ENCODE measurements at places on chromosomes 3 and 15. TPM values are rescaled to one million over a fixed set of nuclear protein-coding genes. Genes with fewer than 3 reads are reported as not detected.

DNA sequence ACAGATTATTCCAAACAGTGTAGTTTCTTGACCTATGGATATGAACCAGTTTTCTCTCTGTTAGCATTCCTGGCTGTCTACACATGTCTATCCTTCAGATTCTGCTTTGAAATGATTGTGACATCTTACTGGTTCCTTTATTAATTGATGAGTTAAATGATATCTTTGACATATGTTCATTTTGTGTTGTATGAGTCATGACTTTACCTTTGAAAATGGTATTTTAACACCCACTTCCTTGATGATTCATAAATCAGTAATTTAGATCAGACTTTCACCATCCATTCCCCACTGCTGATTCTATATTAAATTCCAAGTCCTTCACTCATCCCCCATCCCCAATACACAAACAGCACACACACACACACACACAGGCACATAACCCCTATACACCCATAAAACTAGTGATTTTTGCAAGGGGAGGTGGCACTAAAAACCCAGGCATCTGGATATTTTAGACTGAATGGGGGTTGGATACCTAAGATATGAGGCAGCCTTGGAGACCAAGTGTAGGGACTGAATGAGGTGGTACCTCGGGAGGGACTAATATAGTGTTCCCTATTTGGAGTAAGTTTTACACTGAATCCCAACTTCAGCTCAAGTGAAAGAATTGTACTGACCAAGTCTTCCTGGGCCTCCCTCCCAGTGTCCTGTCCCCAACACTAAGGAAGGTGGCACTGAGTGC lies 9.7 kb downstream of the CCK start:
- peak; percentile 94 for DNase-seq

DNA sequence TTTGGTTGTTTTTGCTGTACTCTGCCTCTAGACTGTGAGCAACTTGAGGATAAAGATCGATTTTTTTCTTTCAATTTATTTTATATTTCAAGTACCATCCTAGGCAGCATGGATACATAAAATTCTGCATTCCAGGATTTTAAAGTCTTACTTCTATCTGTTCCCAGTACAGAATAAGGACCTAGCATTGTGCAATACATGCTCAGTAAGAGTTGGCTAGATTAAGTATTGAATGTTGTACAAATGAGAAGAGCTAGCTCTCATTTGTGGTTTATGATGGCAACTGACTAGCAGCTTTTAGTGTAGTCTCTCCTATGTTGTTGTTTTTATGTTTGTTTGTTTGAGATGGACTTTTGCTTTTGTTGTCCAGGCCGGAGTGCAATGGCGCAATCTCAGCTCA lies 222.7 kb downstream of the TP63 start:
- no peak for DNase-seq

GRCh38 chr3:155481089-155481488 lies 187.6 kb upstream of the STRIT1 start:
- DNase-seq, result no peak

The SNURF gene
- 13.1 TPM for total RNA-seq

GRCh38 chr3:194664857-194665256 lies 7.1 kb downstream of the LSG1 start:
- DNase-seq, result peak; percentile 22

The HTR3D gene
- not detected for total RNA-seq

The PLIN1 gene
- total RNA-seq, result 1.0 TPM

The IGDCC3 gene
- not detected for total RNA-seq

- DNase-seq, result peak; percentile 49
These were observed 778.5 kb downstream of the NTRK3 start for GRCh38 chr15:87477737-87478686.

GRCh38 chr3:153130312-153130977 lies 31.6 kb upstream of the RAP2B start:
- DNase-seq, result peak; percentile 77

- DNase-seq, result no peak
These were observed 51.3 kb downstream of the LRIG1 start for GRCh38 chr3:66449411-66449974.

The AGTR1 gene
- total RNA-seq, result 0.15 TPM

DNA sequence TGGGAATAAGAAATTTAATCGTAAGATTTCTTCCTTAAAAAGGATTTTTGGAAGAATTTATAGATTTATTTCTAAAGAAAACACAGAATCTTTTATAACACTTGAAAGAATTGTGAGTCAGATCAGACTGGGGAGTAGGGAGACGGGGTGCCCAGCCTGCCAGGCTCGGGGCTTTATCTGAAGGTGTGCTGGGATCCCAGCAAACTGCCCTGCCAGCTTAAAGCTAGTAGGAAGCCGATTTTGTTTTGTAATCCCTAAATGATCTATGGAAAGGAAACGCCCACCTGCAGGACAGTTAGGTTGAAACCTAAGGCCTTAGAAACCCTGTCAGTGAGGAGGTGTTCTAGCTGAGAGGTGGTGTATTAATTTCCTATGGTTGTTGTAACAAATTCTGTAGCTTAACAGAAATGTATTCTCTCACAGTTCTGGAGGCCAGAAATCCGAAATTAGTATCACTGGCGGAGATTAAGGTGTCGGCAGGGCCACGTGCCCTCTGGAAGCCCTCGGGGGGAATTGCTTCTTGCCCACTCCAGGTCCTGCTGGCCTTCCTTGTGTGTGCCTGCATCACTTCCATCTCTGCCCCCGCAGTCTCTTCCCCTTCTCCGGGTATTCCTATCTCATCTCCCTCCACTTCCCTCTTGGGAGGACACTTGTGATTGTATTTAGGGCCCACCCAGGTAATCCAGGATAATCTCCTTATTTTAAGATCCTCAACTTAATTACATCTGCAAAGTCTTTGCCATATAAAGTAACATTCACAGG lies 19.3 kb upstream of the RAB6B start:
- no peak for DNase-seq

The AGBL1 gene
- total RNA-seq, result not detected

The TRH gene
- total RNA-seq, result not detected

- DNase-seq, result peak; percentile 90
These were observed 89.9 kb upstream of the FLNB start for GRCh38 chr3:57918123-57918837.

GRCh38 chr3:50572801-50573371 lies 3.6 kb downstream of the HEMK1 start:
- DNase-seq, result no peak

The FOXL2 gene
- total RNA-seq, result not detected

- no peak for DNase-seq
These were observed 161.9 kb upstream of the RGMA start for GRCh38 chr15:93250950-93251349.

DNA sequence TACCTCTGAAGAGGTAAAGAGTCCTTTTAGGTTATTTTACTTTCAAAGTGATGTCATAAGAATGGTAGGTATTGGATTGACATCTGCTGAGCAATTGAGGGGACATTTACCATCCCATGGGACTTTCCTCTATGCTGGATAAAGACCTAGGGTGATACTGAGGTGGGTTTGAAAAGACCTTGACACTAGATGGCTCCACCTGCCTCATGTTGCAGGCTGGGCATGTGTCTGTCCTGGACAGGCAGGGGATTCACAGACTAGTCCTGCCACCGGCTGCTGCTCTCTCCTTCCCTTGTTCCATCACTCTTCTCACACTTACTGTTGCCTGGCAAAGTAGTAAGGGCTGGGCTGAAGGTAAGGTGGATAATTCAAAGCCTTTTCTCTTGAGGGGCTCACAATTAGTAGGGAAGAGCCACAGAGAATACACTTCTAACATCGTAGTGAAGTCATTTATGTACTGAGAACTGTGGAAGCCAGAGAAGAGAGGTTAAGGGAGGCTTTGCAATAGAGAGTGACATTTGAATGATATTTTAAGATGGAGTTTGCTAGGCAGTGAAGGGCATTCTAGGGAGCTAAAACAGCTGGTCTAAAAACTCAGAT lies 27.7 kb downstream of the TRAK1 start:
- peak; percentile 85 for DNase-seq

The NOX5 gene
- 339 TPM for total RNA-seq

The GOLGA6B gene
- 0.11 TPM for total RNA-seq

DNA sequence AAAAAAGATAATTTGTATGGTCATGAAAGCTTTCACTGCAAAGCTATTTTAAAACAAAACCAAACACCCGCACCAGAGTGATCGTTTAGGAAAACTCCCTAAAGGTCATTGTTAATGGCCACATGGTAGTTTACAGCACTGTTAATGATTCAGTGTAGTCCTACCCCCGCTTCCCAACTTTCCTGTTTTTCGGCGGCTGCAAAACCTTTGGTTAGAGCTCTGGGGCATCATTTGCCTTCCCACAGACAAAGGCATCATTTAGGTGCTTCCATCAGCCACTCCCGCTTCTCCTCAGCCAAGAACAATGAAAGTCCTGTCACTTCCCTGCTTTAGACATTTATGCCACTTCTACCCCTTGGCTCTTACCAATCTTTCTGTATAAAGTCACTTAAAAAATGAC lies 10.6 kb downstream of the MELTF start:
- no peak for DNase-seq

- DNase-seq, result no peak
These were observed 19.7 kb downstream of the MGLL start for GRCh38 chr3:127802606-127803005.

DNA sequence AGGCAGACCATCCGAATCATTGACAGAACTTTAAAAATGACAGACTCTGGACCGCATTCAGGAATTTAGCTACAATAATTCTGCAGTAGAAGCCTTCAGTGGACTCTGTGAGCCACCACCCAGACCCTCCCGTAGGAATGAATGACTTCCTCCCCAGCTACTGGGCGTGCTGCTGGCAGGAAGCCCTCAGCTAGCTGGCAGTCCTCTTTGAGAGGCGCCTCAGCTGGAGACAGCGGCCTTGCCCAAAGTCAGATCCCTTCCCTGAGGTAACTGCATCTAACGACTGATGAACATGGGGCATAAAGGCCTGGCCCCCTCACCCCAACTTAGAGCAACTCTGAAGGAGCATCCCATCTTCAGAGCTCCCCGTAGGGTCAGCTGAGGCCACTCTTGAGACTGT lies 25.8 kb downstream of the CRABP1 start:
- peak; percentile 9 for DNase-seq

DNA sequence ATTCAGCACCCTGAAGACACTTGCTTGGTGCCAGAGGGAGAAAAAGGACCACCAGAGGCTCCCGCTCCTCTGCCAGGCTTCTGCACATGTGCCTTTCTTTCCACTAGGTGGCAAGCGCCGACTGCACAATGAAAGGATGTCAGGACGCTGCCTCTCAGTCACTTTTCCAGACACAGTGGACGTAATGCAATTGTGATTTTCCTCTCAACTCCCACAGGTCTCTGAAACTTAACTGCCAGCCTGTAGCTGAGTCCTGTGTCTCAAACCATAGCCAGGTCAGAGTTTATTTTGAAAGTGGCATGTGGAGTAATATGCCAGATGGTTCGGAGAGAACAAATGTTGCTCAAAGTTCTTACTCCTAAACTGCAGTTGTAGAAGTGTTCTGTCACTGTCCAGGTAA lies 162.9 kb downstream of the ITPR1 start:
- peak; percentile 83 for DNase-seq

DNA sequence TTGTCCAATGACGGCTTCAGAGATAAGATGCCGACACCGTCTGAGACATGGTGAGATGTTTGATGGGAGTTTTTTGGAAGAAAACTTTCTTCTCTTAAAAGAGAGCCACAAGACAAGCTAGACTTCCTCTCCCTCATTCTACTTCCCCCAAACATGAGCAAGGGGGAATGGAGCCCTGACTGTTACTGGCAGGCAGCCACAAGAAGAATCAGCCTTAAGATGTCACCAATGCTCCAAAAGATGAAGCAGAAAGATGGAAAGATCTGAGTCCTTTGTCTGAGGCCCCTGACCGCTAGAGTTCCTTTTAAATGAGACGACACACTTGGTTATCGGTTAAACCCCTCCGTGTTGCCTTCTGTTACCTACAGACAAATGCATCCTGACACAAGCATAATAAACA lies 108.7 kb downstream of the ST8SIA2 start:
- DNase-seq, result no peak

DNA sequence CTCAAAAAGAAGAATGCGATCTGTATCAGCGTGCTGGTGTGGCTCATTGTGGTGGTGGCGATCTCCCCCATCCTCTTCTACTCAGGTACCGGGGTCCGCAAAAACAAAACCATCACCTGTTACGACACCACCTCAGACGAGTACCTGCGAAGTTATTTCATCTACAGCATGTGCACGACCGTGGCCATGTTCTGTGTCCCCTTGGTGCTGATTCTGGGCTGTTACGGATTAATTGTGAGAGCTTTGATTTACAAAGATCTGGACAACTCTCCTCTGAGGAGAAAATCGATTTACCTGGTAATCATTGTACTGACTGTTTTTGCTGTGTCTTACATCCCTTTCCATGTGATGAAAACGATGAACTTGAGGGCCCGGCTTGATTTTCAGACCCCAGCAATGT lies 1.3 kb downstream of the P2RY1 start:
- DNase-seq, result no peak

The CGNL1 gene
- 0.86 TPM for total RNA-seq

DNA sequence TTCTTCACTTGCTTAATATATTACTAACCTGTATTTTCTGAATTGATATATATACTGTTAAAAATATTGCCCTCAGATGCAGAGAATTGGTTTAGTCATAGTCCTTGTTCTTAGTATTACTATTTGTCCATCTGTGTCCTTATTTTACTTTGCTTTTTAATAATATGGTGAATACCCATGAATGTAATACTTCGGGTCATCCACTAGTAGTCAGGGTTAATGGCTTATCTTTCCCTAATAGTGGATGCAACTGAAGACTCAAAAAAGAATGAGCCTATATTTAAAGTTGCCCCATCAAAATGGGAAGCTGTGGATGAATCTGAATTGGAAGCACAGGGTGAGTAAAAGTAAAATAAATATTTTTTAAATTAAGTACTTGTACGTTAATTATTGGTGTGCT lies 36.5 kb downstream of the U2SURP start:
- DNase-seq, result no peak

GRCh38 chr3:197064771-197065170 lies 35.2 kb upstream of the MELTF start:
- DNase-seq, result no peak

DNA sequence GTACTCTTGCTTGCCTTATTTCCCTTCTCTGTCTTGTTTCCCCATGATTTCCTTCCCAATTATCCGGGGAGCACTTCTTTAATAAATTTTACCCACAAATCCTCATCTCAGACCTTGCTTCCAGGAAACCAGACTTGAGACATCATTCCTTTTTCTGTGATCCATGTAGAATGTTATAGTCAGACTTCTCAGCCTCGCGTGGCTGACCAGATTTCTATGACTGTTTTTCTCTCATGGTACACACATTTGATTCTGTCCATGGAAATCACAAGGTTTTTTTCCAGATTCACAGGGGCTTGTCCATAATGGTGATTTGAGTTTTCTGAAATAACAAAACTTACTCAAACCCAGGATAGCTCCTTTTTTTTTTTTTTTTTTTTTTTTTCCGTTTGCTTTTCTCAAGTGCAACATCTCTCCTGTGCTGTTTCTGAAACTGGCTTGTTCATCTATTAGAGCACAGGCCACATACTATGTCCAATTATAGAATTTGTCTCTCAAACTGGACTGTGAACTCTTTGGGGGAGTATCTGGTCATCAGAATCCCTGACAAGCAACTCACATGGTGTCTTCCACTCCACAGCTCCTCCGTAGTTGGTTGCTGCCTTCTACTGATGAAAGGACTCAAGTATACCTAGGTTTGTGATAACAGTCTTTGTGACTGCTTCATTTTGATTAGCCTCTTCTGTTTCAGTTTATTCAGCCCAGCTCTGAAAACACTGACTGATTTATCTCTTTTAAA lies 50.8 kb downstream of the RBMS3 start:
- DNase-seq, result no peak

The LRCH3 gene
- total RNA-seq, result 43.1 TPM

- no peak for DNase-seq
These were observed 61.3 kb upstream of the SLC6A6 start for GRCh38 chr3:14340960-14341708.
